NCI-H460 (cell line): ENCODE measurements at places on chromosomes 12 and 14.

GRCh38 chr14:98960617-98961013 lies 311.4 kb downstream of the BCL11B start:
- no peak for DNase-seq

- DNase-seq: no peak
These were observed 32.5 kb upstream of the ANO2 start for GRCh38 chr12:5977556-5977955.

- no peak for DNase-seq
These were observed 6.8 kb upstream of the PSMA6 start for GRCh38 chr14:35285168-35286002.

GRCh38 chr12:113050795-113051194 lies 5.7 kb upstream of the DTX1 start:
- no peak for DNase-seq
